ENCODE measurements at places on chromosomes 5 and 9.

- no peak for DNase-seq
Observed at GRCh38 chr9:75023846-75024245, 4.2 kb downstream of the CARNMT1 start.

- no peak for DNase-seq
Observed at GRCh38 chr5:120991569-120991968, 527.5 kb downstream of the PRR16 start.

DNA sequence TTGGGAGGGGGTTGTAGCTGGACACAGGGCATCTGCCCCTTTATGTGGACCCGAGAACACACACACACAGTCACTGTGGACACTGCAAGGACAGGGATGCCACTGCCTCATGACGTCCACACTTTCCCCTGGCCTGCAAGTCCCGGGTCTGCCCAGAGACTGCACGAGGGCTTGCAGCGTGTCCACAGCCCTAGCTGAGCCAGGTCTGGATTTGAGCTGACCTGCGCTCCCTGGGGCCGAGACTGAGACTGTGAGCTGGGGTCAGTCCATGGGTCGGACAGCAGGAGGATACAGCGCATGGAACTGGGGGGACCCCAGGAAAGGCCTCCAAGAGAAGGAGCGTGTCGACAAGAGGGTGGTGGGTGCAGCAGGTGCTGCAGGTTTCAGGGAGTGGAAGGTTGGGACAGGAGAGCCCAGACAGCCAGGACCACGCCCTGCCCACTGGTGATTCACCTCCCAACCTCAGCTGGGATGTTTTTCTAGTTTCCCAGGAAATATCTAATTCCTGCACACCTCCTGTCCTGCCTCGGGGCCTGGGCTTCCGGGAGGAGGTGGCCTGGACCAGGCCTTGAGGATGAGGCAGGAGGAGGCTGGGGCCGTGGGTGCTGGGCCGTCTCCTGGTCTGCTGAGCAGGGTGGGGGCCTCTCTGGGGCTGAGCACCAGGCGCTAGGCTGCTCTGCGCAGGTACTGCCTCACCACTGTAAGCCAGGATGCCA lies 806 bp upstream of the RNF224 start:
- DNase-seq: no peak

DNA sequence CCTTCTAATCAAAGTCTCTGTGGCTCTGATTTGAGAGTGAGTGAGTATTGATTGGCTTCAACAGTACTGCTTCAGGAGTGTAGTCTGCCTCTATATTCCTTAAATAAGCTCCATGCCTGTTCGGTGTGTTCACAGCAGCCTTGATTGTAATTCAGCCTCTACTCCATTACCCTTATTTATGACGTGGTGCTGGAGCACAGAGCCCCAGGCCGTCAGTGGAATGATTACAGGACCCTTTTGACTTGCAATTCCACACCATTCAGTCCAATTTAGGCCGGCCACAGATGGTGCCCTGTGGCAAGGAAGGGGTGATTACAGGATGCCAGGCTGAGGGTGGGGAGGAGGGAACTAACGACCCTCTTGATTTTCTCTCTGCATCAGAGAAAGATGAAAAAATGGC lies 110.3 kb downstream of the ASTN2 start:
- DNase-seq: no peak

GRCh38 chr5:14108170-14108996 lies 34.8 kb upstream of the TRIO start:
- DNase-seq: no peak

GRCh38 chr5:107997338-107997980 lies 326.7 kb upstream of the EFNA5 start:
- DNase-seq: no peak

- no peak for DNase-seq
Observed at GRCh38 chr5:64807520-64807919, 38.8 kb downstream of the CWC27 start.

- DNase-seq: no peak
Observed at GRCh38 chr5:11963227-11963626, 59.0 kb upstream of the CTNND2 start.

DNA sequence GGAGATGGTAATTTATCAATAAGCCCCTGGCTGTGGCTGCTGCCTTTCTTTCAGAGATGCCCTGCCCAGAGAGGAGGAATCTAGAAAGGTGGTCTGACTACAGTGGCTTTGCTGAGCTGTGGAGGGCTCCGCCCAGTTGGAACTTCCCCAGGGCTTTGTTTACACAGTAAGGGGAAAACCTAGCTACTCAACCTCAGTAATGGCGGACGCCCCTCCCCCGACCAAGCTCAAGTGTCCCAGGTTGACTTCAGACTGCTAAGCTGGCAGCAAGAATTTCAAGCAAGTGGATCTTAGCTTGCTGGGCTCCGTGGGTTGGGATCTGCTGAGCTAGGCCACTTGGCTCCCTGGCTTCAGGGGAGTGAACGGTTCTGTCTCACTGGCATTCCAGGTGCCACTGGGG lies 865.4 kb upstream of the ACO1 start:
- DNase-seq: peak; percentile 15

- DNase-seq: no peak
Observed at GRCh38 chr5:122415801-122416120, 103.7 kb downstream of the SNCAIP start.

DNA sequence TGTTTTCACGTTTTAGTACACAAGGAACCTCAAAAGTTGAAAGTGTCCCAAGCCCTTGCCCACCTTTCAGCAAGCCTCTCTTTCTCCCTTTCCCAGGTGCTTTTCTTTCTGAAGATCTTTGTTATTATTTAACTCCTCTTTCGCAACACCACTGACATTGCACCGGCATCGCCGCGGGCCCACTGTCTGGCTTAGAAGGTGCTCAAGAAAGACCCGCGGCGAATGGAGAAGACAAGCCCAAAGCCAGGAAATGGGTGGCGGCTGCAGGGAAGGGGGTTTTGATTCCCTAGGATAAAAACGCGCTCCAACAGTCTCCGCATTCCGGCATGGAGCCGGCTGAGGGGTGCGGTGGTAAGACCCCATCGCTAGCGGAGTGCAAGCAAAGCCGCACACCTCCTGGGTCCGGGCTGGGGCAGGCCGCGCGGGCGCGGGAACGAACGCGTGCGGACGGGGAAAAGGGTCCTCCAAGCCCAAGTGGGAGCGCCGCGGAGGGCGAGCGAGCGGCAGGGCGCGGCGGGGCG lies 404 bp upstream of the AFAP1L1 start:
- no peak for DNase-seq

DNA sequence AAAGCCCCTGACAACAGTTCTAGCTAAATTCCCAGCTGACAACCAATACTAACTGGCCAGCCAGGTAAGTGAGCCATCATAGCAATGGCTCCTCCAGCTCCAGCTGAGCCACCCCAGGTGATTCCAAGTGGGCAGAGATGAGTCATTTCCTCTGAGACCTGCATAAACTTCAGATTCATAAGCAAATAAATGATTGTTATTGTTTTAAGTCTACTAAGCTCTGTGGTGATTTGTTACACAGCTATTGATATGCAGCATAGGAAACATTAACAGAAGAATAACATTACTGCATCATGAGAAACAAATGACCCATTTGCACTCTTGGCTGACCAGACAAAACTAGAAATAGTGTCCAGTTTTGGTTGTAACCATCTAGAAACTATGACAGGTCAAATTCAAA lies 60.3 kb downstream of the TTC39B start:
- DNase-seq: no peak

GRCh38 chr5:152007653-152008335 lies 83.1 kb upstream of the GLRA1 start:
- DNase-seq: no peak

GRCh38 chr5:1659100-1659981 lies 135.6 kb upstream of the LPCAT1 start:
- DNase-seq: no peak

DNA sequence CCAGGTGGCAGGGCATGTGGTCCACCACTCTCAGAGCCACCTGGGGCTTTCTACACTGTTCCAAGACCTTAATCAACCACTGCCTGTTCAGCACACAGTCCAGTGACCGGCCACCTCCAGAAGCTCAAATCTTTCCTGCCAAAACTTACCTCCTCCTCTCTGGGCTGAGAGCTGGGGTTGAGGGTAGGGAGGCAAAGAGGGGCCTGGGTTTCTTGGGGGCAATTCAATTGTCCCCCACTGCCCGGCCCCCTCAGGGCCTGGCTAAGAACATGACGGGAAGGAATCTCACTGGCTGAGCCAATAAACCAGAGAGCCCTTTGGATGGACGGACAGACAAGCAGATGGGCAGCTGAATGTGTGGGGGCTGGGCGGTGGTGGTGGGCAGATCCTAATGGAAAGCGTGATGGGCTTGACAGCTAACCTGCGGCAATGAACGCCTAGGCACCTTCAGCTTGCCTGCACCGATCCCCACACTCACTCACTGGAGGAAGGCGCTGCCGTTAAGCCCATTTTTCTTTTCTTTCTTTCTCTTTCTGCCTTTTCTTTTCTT lies 5.4 kb downstream of the NR5A1 start:
- no peak for DNase-seq

- no peak for DNase-seq
Observed at GRCh38 chr9:109064963-109065702, 51.8 kb upstream of the CTNNAL1 start.

- no peak for DNase-seq
Observed at GRCh38 chr5:161078793-161079192, 226.8 kb upstream of the ATP10B start.

DNA sequence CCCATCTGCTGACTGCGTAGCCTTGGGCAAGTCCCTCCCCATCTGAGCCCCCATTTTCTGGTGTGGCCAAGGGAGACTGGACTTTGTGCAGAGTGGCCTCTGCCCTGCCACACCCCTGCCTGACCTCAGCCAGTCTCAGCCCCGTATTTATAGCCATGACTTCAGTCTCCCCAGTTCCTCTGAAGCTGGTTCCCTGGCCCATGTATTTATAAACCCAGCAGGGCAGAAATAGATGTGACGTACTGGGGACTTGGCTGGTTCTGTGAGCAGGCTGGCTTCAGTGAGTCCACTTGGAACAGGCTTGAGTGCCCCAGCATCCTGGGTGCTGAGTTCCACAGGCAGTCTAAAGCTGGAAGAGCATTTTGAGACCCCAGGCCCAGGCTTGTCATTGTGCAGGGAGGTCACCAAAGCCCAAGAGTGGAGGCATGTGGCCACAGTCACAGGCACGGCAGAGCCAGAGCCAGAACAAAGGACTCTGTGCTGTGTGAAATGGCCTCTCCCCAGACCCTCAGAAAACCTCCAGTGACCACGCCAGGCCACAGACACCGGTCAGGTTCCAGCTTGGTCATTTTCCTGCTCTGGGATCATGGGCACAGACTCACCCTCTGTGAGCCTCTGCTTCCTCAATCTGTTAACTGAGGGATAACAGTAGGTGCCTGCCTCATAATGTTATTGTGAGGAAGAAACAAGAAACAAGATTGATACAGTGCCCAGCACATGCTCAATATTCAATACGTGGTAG lies 30.4 kb upstream of the SYNPO start:
- DNase-seq: no peak

GRCh38 chr5:111530298-111530740 lies 18.0 kb upstream of the STARD4 start:
- DNase-seq: peak; percentile 22
